Caudate nucleus (tissue), 63 donors: ENCODE measurements at places on chromosomes 1 and 21.
A peak's percentile ranks its signal among the peaks of the same experiment; 100 is the strongest.

- no peak for DNase-seq
Measured at GRCh38 chr1:89829186-89829585, 8.4 kb downstream of the LRRC8D start.

GRCh38 chr1:184518736-184519357 is 132.0 kb downstream of the C1orf21 start:
- DNase-seq: no peak

DNA sequence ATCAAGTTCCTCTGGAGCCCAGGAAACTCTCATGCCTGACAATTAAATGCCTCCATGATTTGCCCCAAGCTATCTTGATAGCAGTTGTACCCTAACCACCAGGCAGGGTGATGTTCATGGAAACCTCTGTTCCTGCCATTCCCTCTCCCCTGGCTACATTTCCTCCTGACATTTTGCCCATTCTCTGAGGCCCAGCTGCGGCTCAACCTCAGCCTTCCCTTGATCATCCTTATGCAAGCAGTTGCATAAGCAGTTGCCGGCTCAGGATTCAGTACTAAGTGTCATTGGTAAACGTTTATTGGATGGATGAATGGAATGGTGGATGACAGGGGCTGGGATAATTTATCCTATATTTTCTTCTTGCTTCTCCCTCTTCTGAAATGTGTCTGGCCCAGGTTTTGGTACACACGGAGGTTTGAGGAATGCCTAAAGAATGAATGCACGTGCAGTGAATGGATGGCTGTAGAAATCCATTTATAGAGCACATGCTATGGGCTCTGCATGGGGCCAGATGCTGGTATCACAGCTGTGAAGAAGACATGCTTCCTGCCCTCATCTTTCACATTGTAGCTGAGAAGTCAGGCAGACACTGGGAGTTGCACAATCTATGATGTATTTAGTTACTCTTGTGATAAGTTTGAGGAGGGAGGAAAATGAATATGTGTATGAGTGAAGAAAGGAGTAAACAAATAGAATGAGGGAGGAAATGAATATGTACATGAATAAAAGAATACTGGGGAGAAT is 261.8 kb downstream of the FOXD2 start:
- DNase-seq: no peak

GRCh38 chr1:59071876-59072582 is 224.9 kb upstream of the FGGY start:
- no peak for DNase-seq

- DNase-seq: no peak
Measured at GRCh38 chr1:57719274-57719673, 295.4 kb upstream of the DAB1 start.

DNA sequence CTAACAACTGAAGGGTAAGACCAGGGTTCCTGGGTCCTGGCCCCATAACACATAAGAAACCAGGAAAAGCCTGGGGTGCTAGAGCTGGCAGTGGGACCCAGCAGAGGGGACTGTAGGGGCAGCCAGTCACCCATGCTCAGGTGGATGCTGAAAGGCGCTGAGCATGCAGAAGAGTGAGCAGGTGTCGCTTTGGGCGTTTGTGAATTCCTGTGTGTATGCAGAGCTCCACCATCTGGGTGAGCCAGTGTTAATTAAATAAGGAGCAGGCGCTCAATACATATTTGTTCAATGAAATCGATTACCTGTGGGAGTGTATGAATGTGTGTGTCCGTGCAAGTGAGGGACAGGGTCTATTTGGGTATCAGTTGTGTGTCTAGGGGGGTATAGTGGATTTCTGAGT is 499 bp downstream of the C1QA start:
- DNase-seq: no peak

GRCh38 chr1:84077476-84078107 is 66.5 kb upstream of the PRKACB start:
- DNase-seq: peak; percentile 76

DNA sequence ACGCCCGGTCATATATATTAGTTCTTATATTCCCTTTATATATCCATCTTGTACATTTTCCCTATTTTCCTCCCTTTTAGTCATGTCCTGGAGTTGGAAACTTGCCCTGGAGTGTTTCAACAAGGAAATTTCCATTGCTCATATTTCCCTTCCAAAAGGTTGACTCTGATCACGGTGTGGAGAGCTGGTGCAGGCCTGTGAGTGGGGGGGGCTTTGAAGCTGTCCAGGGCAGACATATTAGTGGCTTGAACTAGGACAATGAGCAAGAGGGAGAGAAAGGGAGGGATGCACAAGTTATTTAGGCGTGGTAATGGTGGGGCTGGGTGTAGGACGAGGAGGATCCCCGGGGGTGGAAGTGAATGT is 30.4 kb upstream of the TMEM61 start:
- DNase-seq: no peak

- no peak for DNase-seq
Measured at GRCh38 chr1:211332036-211332616, 5.5 kb downstream of the TRAF5 start.

- peak; percentile 59 for DNase-seq
Measured at GRCh38 chr1:84689514-84690396, 506 bp downstream of the SSX2IP start.

- no peak for DNase-seq
Measured at GRCh38 chr1:18530587-18531502, 50.1 kb downstream of the KLHDC7A start.

DNA sequence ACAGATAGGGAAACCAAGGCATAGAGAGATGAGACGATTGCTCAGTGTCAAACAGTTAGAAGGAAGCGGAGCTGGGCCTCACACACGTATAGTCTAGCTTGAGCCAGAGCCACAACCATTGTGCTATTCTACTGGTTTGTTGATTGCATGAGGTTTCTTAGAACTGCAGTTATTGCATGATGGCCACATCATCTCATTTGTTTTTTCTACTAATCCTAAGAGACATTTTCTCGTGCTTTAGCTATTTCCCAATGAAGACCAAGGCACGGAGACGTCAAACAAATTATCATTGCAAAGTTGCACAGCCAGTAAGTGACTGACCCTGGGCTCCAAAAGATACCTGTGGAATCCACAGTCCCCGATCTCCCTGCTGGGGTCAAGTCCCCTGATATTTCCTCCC is 25.1 kb upstream of the ZNF362 start:
- no peak for DNase-seq

- DNase-seq: no peak
Measured at GRCh38 chr1:208405014-208405413, 160.8 kb upstream of the PLXNA2 start.

- DNase-seq: no peak
Measured at GRCh38 chr1:22184892-22185612, 42.2 kb upstream of the WNT4 start.

- DNase-seq: no peak
Measured at GRCh38 chr1:219175212-219175564, 1.5 kb downstream of the LYPLAL1 start.

DNA sequence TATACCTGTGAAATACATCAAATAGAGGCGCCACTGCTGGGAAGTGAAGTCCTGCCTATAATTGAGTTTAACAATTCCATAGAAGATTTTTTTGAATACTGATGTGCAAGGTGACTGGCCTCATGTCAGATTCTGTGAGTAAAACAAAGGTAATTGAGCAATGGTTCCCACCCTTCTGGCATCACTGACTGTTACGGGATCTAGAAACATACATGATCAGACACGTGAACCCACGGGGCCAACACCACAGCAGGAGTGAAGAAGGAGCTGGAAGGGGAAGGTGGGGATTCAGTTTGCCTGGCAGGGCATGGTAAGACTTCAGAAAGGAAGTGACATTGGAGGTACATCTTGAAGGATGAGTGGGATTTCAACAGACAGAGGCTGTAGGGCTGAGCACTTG is 270.2 kb downstream of the DISC1 start:
- no peak for DNase-seq

DNA sequence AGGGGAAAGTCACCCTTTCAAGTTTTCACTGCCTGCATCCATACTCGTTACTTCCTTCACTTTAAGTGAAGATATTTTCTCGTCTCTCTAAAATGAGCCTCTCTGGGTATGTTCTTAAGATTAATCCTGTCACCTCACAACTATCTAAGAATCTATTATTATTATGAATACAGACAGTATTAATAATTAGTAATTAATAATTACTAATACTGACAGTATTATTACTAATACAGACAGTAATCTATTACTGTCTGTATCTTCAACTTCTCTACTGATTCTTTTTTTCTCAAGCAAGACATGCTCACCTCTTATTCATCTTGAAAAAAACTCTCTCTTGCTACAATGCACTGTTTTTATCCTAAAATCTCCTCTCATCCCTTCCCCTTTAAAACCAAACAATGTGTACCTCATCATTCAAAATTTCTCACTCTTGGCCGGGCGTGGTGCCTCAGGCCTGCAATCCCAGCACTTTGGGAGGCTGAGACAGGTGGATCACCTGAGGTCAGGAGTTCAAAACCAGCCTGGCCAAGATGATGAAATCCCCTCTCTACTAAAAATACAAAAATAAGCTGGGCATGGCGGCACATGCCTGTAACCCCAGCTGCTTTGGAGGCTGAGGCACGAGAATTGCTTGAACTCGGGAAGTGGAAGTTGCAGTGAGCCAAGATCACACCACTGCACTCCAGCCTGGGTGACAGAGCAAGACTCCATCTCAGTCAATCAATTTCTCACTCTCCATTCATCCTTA is 7.8 kb downstream of the NRDC start:
- DNase-seq: no peak

GRCh38 chr1:199124351-199124750 is 485.5 kb downstream of the PTPRC start:
- DNase-seq: no peak

- DNase-seq: no peak
Measured at GRCh38 chr1:200668514-200669313, 993 bp downstream of the DDX59 start.

DNA sequence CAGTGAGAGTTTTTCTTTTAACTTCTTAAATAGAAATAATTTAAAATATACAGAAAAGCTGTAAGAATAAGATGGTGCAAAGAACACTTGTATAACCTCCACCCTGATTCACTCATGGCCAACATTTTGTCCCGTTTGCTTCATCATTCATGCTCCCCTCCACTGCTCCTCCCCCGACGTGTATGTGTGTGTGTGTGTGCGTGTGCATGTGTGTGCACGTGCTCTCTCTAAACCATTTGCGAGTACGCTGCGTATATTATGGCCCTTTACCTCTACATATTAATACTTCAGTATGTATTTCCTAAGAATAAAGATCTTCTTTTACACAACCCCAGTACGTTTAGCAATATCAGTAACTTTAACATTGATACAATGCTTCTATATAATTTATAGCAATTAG is 43.0 kb downstream of the TRAF5 start:
- DNase-seq: no peak

GRCh38 chr1:163820226-163820625 is 498.5 kb downstream of the NUF2 start:
- DNase-seq: no peak

DNA sequence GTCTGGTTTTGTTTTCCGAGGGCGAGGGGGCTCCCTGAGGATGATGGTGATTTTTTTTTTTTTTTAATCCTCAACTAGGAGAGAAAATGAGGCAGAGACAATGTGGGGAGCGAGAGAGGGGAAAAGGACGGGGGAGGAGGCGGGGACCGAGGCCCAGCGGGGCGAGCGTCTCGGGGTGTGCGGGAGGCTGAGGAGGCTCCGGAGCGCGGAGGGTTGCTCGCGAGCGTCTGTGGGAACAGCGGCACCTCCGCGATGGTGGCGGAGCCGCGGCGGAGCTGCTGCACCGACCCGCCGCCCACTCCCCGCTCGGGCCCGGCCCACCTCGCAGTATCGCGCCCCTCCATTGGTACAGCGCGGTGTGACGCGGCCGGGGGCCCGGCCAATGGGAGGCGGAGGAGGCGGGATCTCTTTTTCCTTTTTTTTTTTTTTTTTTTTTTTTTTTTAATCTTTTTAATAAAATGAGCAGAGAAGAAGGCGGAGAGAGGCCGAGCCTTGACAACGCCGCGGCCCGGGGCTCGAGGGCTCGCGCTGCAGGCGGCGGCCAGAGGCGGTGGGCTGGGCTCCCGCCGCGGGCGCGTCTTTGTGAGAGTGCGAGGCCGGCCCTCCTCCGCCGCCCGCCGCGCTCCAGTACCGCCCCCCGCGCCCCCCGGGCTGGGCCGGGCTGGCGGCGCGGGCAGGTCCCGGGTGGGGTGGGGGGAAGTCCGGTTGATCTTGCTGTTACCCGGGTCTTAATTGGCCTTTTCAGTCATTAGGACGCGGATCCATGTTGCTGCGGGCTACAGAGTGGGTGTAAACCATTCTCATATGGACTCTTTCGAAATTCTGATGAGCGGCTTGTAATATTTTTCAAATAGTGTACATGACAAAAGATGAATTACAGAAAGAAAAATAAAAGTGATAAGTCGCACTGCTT is at the start of gene RERE:
TSS of gene RERE (minus strand) at position 229 of the 913 bp plus-strand sequence.
- DNase-seq: peak; percentile 85

DNA sequence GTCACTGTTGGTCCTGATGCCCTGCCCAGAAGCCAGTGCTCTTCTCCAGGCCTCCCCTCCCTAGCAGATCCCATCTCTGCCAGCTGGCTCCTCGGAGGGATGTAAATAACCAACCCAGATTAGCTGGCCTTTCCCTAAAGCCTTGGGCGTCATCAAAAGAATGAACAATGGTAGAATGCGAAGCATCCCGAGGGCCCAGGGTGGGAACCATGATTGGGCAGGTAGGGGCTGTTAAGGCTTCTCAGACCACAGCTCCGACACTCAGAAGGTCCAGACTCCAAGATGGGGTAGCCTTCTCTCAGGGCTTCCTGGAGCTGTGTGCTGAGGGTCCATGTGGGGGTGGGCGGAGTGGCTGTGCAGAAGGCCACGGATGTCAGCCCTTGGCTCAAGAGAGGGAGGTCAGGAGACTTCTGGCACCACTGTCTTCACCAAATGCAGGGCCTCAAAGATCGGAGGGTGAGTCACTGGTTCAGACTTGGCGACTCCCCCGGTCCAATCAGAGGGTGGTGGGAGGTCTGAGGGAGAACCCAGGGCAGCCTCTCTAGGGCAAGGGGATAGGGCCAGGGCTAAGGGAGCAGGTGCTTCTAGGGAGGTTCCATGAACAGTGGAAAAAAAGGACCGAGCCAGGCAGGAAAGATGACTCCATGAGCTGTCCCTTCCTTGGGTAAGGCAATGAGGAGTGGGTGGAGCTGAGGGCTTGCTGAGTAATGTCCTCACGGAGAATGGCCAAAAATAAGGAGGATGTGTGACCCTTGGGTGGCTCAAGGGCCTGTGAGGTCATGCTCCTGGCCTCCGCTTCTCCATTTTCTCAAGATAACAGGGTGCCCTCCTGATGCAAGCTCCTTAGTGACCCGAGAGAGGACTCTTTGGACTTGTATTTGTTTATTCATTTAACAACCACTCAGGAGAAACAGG is 58.4 kb upstream of the EPS8L3 start:
- DNase-seq: no peak

- DNase-seq: no peak
Measured at GRCh38 chr1:89557445-89557825, 32.8 kb downstream of the LRRC8B start.

GRCh38 chr1:223794136-223794880 is 51.4 kb downstream of the TP53BP2 start:
- DNase-seq: no peak

DNA sequence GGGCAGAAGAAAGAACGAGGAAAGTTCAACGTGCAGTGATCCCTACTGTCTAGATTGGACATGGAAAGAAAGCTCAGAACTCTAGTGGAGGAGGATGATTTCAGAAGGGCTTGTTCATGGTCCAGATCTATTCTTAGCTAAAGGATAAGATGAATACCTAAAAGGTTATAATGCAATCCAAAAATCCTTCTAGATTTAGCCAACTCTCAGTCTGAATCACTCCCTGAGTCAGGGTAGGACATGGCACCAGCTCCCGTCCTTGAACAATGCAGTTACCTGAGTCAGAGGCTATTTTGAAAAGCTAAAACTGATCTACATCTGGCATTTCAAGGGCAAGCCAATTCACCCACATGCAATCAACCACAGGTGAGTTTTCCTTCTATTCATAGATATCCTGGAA is 38.8 kb upstream of the HIVEP3 start:
- no peak for DNase-seq

GRCh38 chr1:37475380-37476086 is 1.2 kb downstream of the ZC3H12A start:
- DNase-seq: no peak
